ENCODE measurements at places on chromosomes 6 and 20. TPM values are rescaled to one million over a fixed set of nuclear protein-coding genes. Genes with fewer than 3 reads are reported as not detected.

Gene NKAIN4
- 3.0 TPM for total RNA-seq

DNA sequence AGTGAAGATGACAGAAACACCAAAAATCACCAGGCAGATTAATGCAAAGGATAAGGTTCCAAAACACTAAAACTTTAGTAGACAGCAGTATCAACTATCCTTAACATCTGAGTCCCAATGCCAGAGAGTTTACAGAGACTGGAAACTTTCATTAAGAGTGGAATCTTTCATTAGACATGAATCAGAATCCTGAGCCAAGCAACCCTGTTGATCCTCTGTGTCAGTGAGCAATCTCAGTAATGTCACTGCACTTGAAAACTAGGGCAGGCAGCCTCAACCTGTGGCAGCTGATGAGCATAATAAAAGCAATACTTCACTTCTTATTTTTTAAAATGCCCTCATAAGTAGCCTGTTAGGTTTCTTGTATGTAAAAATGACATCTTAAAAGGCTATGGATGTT lies 252.8 kb upstream of the PLN start:
- DNase-seq: no peak

- no peak for DNase-seq
Measured at GRCh38 chr6:79420054-79420453, 117.2 kb downstream of the LCA5 start.

- DNase-seq: peak; percentile 89
Measured at GRCh38 chr20:2750491-2751251, 49.8 kb downstream of the CPXM1 start.

- peak; percentile 77 for DNase-seq
Measured at GRCh38 chr6:134822920-134823709, 126.8 kb downstream of the ALDH8A1 start.

- DNase-seq: no peak
Measured at GRCh38 chr6:42278131-42278853, 60.6 kb upstream of the MRPS10 start.

DNA sequence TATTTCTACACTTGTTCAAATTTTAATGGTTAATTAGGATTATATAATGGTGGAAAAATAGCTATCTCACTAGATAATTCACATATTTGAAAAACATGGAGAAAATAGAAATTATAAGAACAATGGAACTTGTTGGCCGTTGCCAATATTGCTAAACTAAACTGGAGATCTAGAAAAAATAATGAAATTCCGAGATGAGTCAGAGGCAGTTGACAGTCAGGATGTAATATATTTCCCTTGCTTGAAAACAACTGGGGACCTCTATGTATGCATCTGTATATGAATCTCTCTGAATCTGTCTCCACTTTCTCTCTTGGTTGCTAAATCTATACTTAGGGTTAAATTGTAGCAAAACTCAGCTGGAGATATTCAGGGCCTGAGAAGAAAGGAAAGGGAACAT lies 1108.2 kb upstream of the GJE1 start:
- DNase-seq: no peak

DNA sequence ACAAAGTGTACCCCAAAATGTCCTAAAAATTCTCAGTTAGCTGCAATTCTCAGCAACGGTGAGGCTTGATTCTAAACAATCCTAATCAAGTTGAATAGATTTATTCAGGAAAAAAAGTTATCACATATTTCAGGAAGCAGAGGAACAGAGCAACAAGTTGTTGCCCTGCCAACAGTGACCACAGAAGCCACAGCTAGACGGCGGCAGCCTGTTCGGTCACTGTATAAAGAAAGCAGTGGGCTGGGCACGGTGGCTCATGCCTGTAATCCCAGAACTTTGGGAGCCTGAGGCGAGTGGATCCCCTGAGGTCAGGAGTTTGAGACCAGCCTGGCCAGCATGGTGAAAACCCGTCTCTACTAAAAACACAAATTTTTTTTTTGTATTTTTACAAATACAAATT lies 171.2 kb upstream of the BMP5 start:
- DNase-seq: no peak

Gene SLC52A3
- total RNA-seq: 33.8 TPM

DNA sequence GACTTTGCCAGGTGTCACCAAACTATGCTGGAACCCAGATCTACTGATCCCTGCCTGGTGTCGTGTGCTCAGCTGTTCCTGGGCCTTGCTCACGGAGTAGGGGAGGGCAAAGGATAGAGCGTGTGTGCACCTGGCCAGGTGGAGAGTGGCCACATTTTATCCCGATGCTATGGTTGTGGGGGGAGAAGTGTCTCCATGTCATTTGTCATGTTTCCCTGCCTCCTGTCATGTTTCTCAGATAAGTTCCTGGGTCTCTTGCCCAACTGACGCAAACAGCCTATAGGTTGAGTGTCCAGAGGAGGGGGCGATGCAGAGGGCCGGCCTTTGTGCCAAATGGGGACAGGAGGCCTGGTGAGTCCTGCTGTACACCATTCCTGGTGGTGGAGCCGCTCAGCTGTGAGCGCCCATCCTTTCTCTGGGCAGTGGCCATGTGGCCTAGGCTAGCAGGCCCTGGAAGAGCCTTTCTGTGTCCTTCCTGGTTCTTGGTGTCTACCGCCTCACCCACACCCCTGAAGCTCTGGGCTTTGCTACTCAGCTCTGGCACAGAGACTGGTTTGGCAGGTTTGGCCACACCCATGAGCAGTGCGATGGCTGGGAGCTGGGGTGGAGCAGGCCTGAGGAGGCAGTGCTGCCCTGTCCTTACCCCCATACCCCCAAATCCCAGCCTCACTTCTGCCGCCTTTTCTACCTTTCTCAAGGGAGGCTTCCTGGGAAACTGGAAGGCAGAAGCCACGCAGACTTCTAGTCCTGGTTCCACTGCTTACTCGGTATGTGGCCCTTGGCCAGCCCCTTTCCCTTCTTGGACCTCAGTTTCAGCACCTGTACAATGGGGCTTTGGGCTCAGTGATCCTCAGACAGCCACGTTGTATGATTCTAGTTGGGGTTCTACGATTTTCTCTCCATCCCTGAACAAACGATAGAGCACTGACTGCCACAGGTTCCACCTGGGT lies 32.3 kb upstream of the EPB41L1 start:
- no peak for DNase-seq

DNA sequence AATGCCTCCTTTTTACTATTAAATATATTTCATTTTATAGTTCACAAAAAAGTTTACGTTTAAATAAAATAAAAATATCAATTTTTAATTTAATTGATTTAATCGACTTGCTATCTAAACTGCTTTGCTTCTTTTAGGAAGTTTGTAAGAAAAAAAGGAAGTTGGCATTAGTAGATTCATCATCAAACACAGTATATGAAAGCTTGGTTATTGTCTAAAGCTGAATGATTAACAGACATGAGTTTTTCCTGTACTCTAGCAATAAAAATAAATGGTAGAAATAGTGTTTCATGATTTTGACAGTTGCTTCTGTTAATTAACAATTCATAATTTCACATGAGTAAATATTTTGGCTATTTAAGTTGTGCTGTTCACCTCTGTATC lies 1285.5 kb upstream of the GJE1 start:
- no peak for DNase-seq

Gene MUC21
- not detected for total RNA-seq

Gene HLA-DQB1
- under 0.01 TPM for total RNA-seq

GRCh38 chr20:41694796-41695195 lies 76.6 kb upstream of the CHD6 start:
- no peak for DNase-seq

Gene ZNF311
- 2.8 TPM for total RNA-seq

Gene ZC2HC1B
- not detected for total RNA-seq

Gene MACROD2
- 2.2 TPM for total RNA-seq

- DNase-seq: no peak
Measured at GRCh38 chr6:129292836-129293235, 409.9 kb downstream of the LAMA2 start.

- no peak for DNase-seq
Measured at GRCh38 chr6:154569156-154569862, 58.8 kb upstream of the CNKSR3 start.

Measured in H7 (cell line).